ENCODE measurements at places on chromosomes 12 and 14.

DNA sequence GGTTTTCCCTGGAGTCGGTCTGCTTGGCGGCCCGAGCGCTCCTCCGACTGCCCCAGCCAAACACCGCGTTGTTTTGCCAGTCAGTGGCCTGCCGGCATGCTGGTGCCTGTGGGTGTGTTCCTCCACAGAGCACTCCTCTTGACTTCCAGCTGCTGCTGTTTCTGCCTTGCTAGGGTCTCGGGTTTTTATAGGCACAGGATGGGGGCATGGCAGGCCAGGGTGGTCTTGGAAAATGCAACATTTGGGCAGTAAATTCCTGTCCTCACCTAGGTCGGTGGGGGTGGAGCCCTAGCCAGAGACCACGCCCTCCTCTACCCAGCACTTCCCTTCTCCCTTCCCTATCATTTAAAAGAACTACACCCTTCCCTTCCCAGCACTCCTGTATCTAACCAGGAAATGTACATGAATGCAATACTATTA lies 34.7 kb upstream of the VASH1 start:
- no peak for DNase-seq

DNA sequence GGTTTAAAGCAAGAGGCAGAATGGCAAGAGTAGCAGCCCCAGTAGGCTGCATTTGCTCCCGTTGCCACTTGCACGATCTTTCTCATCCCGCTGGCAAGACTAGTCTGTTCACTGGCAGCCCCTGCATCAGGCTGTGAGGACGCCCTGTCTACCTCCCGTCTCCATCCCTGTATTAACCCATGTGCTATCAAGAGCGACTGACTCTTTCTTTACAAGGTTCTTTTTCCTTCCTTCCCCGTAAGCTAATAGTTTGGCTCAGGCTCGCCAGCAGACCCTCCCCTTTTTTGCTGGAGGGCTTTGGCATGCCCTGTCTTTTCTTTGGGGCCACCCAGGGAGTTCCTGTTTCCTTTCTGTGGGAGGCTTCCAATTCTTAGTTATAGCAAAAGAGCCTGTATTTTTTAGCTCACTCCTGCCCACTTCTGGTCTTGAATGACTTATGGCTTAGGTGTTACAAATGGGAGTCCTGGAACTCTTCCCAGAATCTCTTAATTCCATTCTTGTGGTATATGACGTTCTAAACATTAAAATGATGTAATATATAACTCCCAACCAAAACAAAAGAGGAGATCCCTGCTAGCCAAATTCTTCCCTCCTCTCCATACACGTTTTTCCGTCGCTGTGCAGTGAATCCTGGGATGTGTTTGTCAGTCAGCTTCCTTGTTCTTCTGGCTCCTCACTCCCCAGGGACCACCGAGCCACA lies 149.0 kb downstream of the PRKCH start:
- DNase-seq: peak; percentile 94

DNA sequence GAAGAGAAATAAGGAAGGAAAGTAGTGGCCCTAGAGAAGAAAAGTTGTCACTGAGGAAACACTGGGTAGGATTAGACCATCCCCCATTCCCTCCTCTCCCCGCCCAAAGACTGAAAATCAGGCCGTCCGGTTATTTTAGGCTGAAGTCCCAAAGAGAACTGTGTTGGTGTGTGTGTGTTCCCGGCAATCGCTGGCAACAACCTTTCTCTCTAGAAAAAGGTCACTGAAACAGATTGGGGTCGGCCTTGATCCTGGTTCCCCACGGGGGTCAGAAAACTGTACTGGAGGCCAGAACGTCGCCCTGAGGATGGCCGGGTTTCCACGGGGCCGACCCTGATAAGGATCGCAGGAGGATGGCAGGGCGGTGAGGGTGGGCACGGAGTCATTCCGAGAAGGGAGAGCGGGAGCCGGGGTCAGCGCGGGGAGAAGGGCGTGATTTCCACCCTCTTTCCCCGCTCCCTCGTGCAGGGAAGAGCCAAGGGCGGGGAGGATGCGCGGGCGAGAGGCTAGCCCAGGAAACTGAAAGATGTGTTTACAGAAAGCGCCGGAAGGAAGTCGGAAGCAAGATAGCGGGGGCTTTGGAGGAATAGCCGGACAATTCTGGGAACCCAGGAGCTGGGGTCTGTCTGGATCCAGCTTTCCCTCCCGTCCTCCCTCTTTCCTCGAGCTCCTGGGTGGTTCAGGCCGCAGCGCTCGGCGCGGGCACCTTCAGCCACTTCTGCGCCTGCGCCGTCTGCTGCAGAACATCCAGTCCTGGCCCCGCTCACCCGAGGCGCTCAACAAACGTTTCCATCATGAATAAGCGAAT lies 25.3 kb upstream of the SPTLC2 start:
- no peak for DNase-seq

DNA sequence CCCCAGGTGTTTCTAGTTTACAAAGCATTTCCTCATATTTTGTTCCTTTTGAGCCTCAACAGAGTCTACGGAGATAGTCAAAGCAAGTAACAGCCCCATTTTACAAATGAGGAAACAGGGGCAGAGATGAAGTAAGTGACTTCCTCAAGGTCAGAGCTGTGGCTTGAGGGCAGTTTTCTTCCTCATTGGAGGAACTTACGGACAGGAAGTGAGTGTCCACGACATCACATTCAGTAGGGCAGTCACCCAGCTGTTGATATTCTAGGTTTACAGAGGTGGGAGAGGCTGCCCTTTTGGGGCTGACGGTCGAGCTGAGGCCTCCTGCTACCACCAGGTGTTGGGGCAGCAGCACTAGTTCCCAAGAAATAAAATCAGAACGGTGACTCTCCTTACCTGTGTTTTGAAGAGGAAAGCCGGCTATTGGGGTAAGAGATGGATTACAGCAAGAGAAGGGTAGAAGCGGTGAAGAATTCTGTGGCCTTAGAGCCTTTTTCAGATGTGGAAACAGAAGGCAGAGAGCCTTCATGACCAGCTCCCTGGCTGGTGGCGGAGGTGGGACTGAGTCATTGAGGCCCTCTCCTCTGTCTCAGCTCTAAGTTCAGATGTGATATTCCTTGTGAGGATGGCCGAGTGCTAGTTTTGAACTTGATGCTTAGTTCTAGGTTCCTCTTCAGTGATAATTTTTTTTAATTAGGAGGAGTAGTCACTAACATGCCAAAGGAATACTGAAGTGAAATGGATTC lies 41.7 kb downstream of the SUSD6 start:
- no peak for DNase-seq

- no peak for DNase-seq
Observed at GRCh38 chr14:50944647-50945413, 547 bp upstream of the PYGL start.

- no peak for DNase-seq
Observed at GRCh38 chr14:90797451-90797850, 18.8 kb downstream of the TTC7B start.

GRCh38 chr14:31560759-31561154 lies 447 bp upstream of the NUBPL start:
- no peak for DNase-seq

Measured in AG04450 (cell line).